Lower leg skin (tissue), 4 donors: ENCODE measurements at places on chromosomes 16 and 17. TPM values are rescaled to one million over a fixed set of nuclear protein-coding genes. Genes with fewer than 3 reads are reported as not detected.
A peak's percentile ranks its signal among the peaks of the same experiment; 100 is the strongest.

DNA sequence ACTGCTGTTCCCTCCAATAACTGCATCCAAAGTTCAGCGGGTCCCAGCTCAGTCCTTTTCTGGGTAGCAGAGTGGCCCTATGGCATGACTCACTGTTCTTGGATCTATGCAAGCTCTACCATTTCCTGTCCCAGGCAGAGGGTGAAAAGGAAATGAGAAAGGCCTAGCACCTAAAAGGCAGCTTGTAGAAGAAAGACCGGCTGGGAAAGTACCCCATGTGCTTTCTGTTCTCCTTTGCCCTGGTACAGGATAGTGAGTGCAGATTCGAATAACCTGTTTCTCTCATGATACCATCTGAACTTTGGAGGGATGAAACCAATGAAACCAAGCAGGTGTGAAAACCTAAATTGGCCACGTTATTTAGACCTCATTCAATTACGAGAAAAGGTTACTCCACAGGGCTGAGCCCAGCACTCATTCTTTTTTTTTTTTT lies 12.7 kb upstream of the HASPIN start:
- no peak for DNase-seq

DNA sequence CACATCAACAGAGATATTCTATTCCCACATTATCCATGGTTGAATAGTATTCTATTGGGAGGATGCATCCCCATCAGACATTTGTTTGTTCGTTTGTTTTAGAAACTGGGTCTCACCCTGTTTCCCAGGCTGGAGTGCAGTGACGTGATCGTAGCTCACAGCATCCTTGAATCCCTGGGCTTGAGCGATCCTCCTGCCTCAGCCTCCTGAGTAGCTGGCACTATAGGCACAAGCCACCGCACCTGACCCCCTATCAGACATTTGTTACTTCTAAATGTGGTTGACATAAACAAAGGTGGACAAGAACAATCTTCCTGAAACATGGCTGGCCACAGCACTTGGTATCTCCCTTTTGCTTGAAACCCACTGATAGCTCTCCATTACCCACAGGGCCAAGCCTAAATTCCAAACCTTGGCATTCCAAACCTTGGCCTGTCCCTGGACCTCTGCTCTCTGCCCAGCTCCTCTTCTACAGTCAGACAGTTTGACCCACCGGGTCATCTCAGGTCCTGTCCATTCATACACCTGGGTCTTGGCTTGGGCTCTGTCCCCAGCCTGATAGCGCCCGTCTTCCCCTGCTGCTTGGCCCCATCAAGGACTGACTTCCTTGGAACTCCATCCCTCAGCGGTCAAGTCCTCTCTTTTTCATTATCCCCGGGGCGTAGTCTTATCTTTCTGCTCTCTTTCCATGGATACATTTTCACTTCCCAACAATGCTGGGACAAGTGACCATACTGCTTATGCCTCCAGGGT lies 1.5 kb upstream of the PRR29 start:
- no peak for DNase-seq

DNA sequence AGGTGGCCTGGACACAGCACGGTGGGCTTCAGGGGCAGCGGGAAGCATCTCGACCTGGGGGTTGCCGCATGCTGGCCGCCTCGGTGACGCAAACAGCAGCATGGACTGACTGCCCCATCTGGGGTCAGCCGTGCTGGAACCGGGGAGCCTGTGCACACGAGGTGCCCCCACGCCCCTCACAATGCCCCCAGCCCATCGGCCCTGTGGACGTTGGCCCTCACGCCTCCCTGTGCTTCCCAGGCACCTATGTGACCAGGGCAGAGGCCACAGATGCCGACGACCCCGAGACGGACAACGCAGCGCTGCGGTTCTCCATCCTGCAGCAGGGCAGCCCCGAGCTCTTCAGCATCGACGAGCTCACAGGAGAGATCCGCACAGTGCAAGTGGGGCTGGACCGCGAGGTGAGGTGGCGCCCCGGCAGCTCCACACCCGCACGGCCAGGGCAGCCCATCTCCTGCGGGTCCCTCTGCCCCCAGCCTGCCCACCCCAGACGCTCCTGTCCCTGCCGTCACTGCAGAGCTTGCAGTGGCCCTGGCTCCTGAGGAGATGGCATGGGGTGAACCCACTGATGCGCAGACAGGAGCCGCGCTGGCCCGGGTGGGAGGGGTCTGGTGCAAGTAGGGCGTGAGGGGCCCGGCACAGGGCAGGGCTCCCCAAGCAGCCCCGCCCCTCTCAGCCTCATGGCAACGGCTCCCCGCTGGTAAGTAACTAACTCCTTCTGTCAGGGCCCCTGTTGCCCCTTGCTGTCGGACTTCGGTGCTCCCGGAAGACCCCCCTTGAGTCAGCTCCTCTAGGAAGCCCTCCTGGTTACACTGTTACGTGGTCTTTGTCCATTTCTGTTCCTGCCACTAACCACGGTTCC lies 13.6 kb downstream of the CDH15 start:
- no peak for DNase-seq

The EEF2KMT gene
- 6.6 TPM for total RNA-seq

- no peak for DNase-seq
Measured at GRCh38 chr17:68290268-68290954, 516 bp downstream of the SLC16A6 start.

The KRT32 gene
- total RNA-seq = not detected

- DNase-seq = no peak
Measured at GRCh38 chr16:149024-149660, 3.3 kb upstream of the HBZ start.

The DNAAF1 gene
- total RNA-seq = 1.0 TPM

The RHBDL1 gene
- 1.7 TPM for total RNA-seq

GRCh38 chr17:60535382-60536279 lies 9.6 kb upstream of the APPBP2 start:
- no peak for DNase-seq

DNA sequence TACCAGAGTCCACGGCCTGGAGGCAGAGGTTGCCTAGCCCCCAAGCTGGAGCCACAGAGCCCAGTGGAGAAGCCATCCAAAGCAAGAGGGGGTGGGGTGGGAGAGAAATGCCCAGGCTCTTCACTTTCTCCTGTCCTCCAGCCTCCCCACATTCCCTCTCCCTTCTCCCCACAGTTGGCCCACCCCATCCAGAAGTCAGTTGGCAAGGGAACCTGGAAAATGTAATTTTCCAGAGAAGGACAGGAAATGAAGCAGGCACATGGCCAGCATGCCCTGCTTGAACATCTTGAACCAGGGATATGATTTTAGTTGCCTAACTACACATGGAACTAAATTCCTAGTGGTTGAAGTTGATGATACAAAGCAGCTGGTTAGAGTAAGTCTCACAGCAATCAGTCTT lies 73.3 kb upstream of the IRX6 start:
- peak; percentile 83 for DNase-seq
